Activated CD8-positive, alpha-beta memory T cell treated with anti-CD3 and anti-CD28 coated beads, Interleukin-2, amount 10 ng/mL, durations not matched to agents 7 days and 5 days (primary cell): ENCODE measurements at places on chromosomes 5 and 9. TPM values are rescaled to one million over a fixed set of nuclear protein-coding genes. Genes with fewer than 3 reads are reported as not detected.

- no peak overlapping the region for H3K27ac ChIP-seq
- no peak overlapping the region for H3K4me3 ChIP-seq
- H3K36me3 ChIP-seq = no peaks in the 10 kb centered on the region
- H3K27me3 ChIP-seq = peaks cover 29% of the 10 kb centered on the region
- no peaks in the 10 kb centered on the region for H3K4me1 ChIP-seq
Observed at GRCh38 chr9:101460965-101461364, 25.4 kb upstream of the ALDOB start.

DNA sequence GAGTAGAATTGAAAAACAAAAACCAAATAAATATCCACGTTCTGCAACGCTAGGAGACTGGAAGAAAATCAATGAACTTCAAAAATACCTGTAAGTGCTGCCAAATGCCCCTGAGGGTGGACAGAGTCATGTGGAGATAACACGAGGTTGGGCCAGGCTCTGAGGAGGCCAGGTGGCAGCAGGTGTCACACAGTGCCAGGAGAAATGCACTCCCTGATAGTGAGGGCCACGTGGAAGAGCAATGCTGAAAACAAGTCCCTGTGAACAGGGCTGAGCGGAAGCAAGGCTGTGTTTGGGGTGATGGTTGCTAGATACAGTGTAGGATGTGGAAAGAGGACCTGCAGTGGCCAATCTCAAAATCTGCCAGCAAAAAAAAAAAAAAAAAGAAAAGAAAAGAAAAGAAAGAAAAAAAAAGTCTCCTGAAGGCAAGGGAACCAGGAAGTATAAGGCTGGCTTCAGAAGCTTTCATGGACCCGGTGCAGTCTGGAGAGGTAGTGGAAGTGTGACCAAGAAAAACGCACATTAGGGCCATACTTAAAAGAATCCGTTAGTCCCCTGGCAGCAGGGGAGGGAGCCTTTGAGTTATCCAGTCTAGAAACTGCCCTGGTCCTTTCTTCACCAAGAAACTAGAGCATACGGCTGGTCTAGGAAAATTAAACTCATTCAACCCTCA lies 16.8 kb downstream of the C1QTNF3 start:
- DNase-seq = no peak
- no peak overlapping the region for H3K27ac ChIP-seq
- H3K27me3 ChIP-seq = no peaks in the 10 kb centered on the region
- H3K36me3 ChIP-seq = peaks cover 11% of the 10 kb centered on the region
- H3K4me3 ChIP-seq = no peak overlapping the region

DNA sequence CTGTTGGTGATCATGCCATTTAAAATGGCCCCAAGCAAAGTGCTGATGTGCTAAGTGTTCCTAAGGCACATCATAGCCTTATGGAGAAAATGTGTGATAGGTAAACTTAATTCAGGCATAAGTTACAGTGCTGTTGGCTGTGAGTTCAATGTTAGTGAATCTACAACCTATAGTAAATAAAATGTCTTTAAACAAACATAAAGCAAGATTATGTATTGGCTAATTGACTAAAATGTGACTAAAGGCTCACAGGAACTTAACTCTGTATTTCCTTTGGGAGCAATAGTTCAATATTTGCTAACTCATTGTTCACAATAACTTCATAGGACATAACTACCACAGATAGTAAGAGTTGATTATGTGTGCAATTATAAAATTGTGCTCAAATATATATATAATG lies 49.4 kb upstream of the LRRC19 start:
- H3K36me3 ChIP-seq = no peaks in the 10 kb centered on the region
- no peak for DNase-seq
- H3K27me3 ChIP-seq = no peaks in the 10 kb centered on the region
- H3K4me1 ChIP-seq = no peaks in the 10 kb centered on the region
- no peak overlapping the region for H3K4me3 ChIP-seq

- H3K4me1 ChIP-seq = no peaks in the 10 kb centered on the region
- H3K4me3 ChIP-seq = no peak overlapping the region
- no peak for DNase-seq
- H3K27me3 ChIP-seq = peaks cover 3% of the 10 kb centered on the region
- no peaks in the 10 kb centered on the region for H3K36me3 ChIP-seq
Observed at GRCh38 chr5:150562832-150563231, 54.9 kb downstream of the NDST1 start.

DNA sequence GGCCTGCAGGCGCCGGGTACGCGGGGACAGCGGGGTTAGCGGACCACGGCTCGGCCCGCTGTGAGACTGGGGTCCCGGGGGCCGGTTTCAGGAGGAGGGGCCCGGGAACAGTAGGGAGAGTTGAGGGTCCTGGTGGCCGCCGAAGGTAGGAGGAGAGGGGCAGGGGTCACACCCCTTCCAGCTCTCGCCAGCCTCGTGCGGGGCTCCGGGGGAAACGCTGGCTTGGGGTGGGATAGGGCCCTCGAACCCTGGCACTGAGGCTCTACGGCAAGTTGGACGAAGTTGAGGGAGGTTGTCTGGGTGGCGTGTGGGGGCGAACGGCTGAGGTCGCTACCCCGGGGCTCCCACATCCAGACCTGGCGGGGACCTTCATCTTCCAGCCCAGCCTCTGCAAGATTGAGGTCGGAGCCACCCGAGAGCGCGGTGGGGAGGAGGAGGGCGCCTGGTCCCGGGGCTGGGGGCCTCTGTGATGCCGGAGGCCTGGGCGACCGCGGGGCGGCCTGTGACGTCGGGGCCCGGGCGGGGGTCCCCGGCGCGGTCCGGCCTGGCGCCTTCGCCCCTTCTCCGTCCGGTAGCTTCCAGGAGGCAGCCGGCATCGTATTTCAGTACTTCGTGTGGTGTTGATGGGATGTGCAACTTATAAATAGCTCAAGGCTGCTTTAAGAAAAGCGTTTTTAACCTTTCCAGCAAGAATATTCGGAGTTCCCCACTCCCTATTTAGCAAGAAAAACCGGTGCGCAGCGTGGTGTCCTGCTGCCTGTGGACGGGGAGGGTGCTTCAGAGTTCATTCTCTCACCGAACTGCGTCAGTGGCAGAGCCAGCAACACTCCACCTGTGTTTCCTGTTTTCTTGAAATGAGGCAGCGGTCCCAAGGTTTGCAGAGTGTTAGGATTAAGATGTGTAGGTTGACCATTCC lies 902 bp downstream of the HABP4 start:
- peak overlapping the region; percentile 66 for H3K27ac ChIP-seq
- peak overlapping the region; percentile 83 for H3K4me3 ChIP-seq
- no peaks in the 10 kb centered on the region for H3K36me3 ChIP-seq
- peaks cover 26% of the 10 kb centered on the region for H3K4me1 ChIP-seq
- H3K27me3 ChIP-seq = peaks cover 5% of the 10 kb centered on the region
- DNase-seq = peak; percentile 45

- DNase-seq = no peak
- H3K27me3 ChIP-seq = peaks cover 22% of the 10 kb centered on the region
- no peaks in the 10 kb centered on the region for H3K36me3 ChIP-seq
- no peak overlapping the region for H3K4me3 ChIP-seq
- H3K4me1 ChIP-seq = no peaks in the 10 kb centered on the region
Observed at GRCh38 chr5:59332236-59332973, 561.1 kb downstream of the PDE4D start.

GRCh38 chr9:134378901-134379338 lies 52.7 kb downstream of the RXRA start:
- peaks cover 19% of the 10 kb centered on the region for H3K4me1 ChIP-seq
- H3K36me3 ChIP-seq = no peaks in the 10 kb centered on the region

- no peak for DNase-seq
- H3K27ac ChIP-seq = no peak overlapping the region
- H3K27me3 ChIP-seq = no peaks in the 10 kb centered on the region
- H3K36me3 ChIP-seq = no peaks in the 10 kb centered on the region
- H3K4me1 ChIP-seq = peaks cover 10% of the 10 kb centered on the region
- no peak overlapping the region for H3K4me3 ChIP-seq
Observed at GRCh38 chr9:37329576-37329975, 92.9 kb upstream of the GRHPR start.

GRCh38 chr9:131577005-131578000 lies 32.0 kb downstream of the PRRT1B start:
- H3K27me3 ChIP-seq = no peaks in the 10 kb centered on the region
- peaks cover 37% of the 10 kb centered on the region for H3K36me3 ChIP-seq
- H3K4me3 ChIP-seq = no peak overlapping the region
- peak overlapping the region; percentile 57 for H3K27ac ChIP-seq
- DNase-seq = no peak

DNA sequence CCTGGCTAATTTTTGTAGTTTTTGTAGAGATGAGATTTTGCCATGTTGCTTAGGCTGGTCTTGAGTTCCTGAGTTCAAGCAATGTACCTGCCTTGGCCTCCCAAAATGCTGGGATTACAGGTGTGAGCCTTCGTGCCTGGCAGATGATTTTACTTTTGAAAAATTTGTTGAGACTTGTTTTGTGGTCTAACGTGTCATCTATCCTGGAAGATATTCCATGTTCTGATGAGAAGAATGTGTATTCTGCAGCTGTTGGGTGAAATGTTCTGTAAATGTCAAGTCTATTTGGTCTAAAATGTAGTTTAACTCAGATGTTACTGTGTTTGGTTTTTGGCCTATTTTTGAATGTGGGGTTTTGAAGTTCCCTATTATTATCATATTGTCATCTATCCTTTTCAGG lies 145.6 kb downstream of the XRCC4 start:
- no peaks in the 10 kb centered on the region for H3K36me3 ChIP-seq
- no peak for DNase-seq
- no peak overlapping the region for H3K27ac ChIP-seq
- no peaks in the 10 kb centered on the region for H3K4me1 ChIP-seq
- H3K27me3 ChIP-seq = no peaks in the 10 kb centered on the region
- H3K4me3 ChIP-seq = no peak overlapping the region

DNA sequence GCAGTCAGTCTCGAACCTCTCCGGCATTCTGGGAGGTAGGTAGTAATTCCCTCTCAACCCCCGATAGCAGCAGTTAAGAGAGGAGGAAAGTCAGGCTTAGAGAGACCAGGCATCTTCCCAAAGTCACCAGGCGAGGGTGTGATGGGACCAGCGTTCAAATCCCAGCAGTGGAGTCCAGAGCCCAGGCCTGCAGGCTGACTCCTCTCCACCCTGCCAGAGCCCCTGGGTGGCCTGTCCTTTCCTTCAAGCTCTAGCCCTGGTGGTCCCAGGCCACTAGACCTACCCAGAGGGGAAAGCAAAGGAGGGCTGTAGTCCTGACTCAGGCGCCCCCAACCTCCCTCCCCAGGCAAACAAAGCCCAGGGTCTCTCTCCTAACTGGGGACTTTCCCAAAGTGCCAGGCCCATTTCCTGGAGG lies 4.2 kb upstream of the NR5A1 start:
- H3K4me3 ChIP-seq = no peak overlapping the region
- no peaks in the 10 kb centered on the region for H3K36me3 ChIP-seq
- H3K27ac ChIP-seq = no peak overlapping the region
- DNase-seq = no peak
- peaks cover 3% of the 10 kb centered on the region for H3K27me3 ChIP-seq

DNA sequence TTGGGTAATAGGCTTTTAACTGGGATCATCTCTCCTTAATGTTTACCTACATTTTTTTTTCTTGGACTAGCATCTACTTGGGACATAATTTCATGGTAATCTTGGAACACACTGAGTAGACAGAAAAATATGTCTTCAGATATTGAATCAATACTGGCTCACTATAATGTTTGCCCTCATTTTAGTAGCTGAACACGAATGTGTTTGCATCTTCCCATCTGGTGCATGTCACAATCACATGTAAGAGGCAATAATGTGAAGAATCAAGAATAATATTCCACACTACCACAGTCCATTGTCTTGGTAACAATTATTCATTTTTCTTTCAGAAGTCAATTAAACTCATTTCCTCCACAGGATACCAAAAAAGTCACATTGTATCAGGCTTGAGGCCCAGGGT lies 382.7 kb upstream of the CDH10 start:
- no peaks in the 10 kb centered on the region for H3K27me3 ChIP-seq
- DNase-seq = no peak
- H3K4me3 ChIP-seq = no peak overlapping the region
- no peaks in the 10 kb centered on the region for H3K36me3 ChIP-seq

- H3K4me3 ChIP-seq = no peak overlapping the region
- no peaks in the 10 kb centered on the region for H3K27me3 ChIP-seq
- DNase-seq = no peak
- no peaks in the 10 kb centered on the region for H3K4me1 ChIP-seq
- H3K27ac ChIP-seq = no peak overlapping the region
- no peaks in the 10 kb centered on the region for H3K36me3 ChIP-seq
Observed at GRCh38 chr9:38361473-38361850, 31.0 kb upstream of the ALDH1B1 start.

DNA sequence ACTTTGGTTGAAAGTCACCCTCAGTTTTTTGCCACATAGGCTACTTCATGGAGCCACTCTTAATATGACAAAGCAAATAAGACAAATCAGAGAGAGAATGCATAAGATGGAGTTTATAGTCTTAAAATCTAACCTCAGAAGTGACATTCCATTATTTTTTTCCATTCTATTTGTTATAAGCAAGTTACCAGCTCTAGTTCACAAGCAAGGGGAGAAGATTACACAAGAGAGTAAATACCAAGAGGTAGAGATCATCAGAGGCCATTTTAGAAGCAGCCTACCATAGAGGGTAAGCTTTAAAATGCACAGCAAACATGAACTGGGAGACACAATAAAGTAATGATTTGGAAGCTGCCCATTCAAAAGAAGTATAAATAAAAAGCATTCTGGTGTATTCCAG lies 651.3 kb upstream of the MEF2C start:
- no peak for DNase-seq
- H3K4me3 ChIP-seq = no peak overlapping the region
- H3K4me1 ChIP-seq = no peaks in the 10 kb centered on the region
- H3K27ac ChIP-seq = no peak overlapping the region

The F2R gene
- total RNA-seq = 44.7 TPM

The SDHA gene
- 201 TPM for total RNA-seq

The PCDHGB5 gene
- not detected for total RNA-seq

The FOXI1 gene
- not detected for total RNA-seq

The SLC2A6 gene
- total RNA-seq = 9.9 TPM

The DPYSL3 gene
- total RNA-seq = 0.30 TPM

The PFN3 gene
- total RNA-seq = not detected

The ENTPD8 gene
- not detected for total RNA-seq

The RNF183 gene
- not detected for total RNA-seq

The ZNF879 gene
- total RNA-seq = 3.8 TPM

The DDX46 gene
- 75.9 TPM for total RNA-seq

The ENG gene
- total RNA-seq = 21.3 TPM

The NTNG2 gene
- total RNA-seq = 14.5 TPM

The CCIN gene
- total RNA-seq = 0.15 TPM

The PCDHA9 gene
- not detected for total RNA-seq

The BARHL1 gene
- not detected for total RNA-seq

The ACTBL2 gene
- total RNA-seq = not detected
